ENCODE measurements at places on chromosomes 1 and 21.

- no peak for DNase-seq
These were observed 1348.4 kb downstream of the NCAM2 start for GRCh38 chr21:22346576-22346975.

DNA sequence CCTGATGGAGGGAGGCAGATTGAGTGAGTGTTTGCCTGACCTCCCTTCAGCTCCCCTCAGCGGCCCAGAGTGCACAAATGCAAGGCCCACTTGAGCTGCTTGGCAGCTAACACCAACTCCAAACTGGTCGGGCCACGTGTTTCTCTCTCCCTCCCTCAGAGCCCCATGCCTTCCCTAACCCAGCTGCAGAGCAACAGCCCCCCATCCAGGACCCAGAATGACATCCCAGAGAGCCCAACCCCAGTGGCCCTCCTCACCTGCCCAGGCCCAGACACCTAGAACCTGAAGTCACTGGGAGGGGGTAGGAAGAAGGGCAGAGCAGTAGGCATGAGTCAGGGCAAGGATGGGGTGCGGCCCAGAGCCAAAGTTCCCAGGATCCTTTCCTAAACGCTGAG, 789 bp upstream of the S100A14 start:
- peak; percentile 29 for DNase-seq

GRCh38 chr1:64519901-64520300, 50.0 kb downstream of the CACHD1 start:
- DNase-seq, result no peak

GRCh38 chr1:100968621-100969020, 57.0 kb downstream of the DPH5 start:
- no peak for DNase-seq

DNA sequence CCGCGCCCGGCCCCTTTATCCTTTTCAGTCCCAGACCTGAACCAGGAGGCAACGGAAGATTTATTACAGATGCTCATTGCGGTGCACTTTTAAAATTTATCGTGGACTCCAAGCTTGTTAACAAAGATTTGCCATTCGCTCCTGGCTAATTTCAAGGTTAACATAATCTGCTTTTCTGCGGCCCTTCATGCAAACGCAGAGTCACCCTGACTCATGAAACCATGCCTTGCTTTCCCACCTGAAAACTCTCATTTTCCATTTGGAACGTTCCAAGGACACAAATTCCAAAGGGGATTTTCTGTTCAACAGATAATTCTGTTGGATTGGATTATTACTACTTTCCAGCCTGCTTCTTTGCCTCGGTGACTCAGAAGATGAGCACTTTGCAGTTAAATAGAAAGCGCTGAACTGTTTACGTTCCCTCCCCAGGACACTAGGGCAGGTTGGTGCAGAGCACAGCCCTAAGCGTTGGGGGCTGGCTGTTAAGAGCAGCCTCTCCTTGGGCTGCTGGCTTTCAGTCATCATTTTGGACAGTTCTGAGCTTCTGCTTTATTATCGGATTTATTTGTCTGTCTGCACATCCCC, 51.1 kb downstream of the CD247 start:
- no peak for DNase-seq

- DNase-seq, result no peak
These were observed 1.9 kb downstream of the ZBTB48 start for GRCh38 chr1:6581561-6582305.

- no peak for DNase-seq
These were observed 675.5 kb upstream of the CXADR start for GRCh38 chr21:16837321-16837720.

GRCh38 chr1:209064850-209065706, 518.4 kb upstream of the CAMK1G start:
- DNase-seq, result no peak

- no peak for DNase-seq
These were observed 7.6 kb downstream of the LAPTM5 start for GRCh38 chr1:30749691-30750583.

DNA sequence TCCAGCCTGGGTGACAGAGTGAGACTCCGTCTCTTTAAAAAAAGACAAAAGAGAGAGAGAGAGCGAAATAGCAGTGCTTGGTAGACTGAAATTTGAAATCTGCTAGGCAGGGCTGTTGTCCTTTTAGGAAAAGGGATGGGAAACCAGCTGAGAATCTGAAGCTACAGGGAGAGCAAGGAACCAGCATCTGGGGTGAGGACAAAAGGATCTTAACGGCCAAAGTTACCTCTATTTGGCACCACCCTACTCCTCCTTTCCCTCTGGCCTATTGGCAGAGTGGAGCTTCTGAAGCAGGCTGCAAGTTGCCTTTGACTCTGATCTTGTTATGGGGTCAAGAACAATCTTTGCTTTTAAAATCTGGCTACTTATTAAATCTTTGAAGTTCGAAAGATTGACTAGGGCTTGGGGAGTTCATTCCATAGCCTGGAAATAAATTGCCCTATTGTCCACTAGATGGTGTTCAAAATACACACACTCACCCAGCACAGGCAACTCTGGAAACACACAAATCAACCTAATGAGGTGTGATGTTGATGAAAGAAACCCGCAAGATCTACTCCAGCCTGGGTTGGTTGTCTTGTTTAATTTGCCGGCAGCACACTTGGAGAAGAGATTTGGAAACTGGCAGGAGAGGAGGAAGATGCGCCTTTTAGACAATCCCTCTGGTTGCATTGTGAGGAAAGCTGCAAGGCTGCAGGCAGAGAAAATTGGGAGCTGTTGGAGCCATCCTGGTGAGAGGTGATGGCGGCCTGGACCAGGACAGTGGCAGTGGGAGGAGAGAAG, 16.5 kb upstream of the PARP1 start:
- DNase-seq, result no peak

DNA sequence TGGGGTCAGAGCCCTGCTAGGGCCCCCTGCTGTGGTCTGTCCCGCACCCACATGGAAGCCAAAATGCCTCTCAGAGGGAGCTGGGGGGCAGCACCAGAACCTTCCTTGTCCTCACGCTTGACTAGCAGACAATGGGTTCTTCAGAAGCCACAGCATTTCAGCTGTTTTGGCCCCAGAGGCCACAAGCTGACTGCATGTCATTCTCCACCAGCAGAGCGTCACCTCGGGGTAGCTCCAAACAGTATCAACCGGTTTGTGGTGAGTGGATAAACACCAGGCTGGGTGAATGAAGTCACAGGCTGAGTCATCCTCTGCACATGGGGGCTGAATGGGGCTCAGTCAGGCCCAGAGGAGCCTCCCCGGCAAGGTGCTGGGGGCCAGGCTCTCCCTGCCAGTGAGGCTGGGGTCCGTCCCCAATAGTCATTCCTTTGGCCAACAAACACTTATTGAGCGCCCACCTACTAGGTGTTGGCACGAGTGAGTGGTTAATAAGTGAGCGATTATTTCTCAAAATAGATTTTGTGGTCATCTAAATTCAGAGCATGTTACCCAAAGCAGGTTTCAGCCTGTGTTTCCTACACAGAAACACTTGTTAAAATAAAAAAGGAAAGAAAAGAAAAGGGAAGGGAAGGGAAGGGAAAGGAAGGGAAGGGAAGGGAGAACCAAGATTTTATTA, 9.1 kb downstream of the OLIG1 start:
- DNase-seq, result no peak

- no peak for DNase-seq
These were observed 27.0 kb upstream of the TRAPPC10 start for GRCh38 chr21:43984905-43985689.

- no peak for DNase-seq
These were observed 35.2 kb downstream of the RGL1 start for GRCh38 chr1:183840140-183840539.

DNA sequence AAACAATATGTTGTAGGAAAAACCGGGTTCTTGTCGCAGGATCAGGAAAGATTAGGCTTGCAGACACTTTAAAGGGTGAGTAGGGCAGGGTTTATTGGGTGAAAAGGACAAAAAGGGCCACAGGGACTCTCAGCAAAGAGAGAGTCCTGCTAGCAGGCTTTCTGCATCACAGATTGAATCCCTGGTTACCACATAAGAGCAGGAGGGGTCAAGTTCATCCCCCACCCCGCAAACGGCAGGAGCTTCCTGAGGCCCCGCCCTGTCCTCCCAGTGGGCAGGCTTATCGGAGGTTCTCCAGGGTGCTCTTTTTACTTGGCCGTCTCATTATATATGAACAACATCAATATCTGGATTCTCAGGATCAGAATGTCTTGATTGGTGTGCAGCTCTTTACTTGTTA, 47.7 kb downstream of the SYCP1 start:
- no peak for DNase-seq

DNA sequence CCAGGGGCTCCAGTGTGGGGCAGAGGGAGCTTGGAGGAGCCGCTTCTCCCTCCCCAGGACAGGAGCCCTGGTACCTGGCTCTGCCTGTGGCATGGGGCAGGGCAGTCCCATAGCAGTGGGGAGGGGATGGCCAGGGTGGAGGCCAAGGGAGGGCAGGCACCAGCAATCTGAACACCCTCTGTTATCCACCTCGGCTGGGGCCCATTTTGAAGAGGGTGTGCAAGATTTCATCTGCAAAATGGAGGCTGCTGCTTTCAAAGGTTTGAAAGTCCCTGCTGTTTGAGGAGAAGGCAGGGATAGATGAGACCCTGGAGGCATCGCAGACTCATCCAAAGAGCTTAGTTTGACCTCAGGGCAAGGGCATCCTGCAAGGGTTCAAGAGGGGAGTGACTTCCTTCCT, 15.2 kb upstream of the TMPRSS2 start:
- no peak for DNase-seq

- DNase-seq, result no peak
These were observed 46.1 kb downstream of the ECE1 start for GRCh38 chr1:21244154-21244553.

DNA sequence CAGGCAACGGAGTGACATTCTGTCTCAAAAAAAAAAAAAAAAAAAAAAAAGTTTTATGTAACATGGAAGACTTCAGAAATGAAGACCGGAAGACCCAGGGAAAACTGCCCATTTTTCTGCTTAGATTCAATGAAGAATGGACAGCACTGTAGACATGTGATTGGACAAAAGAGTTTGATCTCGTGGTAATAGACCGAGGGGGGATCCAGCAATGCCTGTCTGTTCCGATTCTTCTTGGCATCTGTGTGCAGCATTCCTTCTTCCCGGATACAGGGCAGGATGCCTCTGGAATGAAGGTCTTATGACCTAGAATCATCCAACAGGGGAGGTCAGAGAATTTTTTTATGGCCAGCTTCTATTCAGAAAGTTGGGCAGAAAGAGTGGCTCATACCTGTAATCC, 5.6 kb upstream of the LYST start:
- no peak for DNase-seq

DNA sequence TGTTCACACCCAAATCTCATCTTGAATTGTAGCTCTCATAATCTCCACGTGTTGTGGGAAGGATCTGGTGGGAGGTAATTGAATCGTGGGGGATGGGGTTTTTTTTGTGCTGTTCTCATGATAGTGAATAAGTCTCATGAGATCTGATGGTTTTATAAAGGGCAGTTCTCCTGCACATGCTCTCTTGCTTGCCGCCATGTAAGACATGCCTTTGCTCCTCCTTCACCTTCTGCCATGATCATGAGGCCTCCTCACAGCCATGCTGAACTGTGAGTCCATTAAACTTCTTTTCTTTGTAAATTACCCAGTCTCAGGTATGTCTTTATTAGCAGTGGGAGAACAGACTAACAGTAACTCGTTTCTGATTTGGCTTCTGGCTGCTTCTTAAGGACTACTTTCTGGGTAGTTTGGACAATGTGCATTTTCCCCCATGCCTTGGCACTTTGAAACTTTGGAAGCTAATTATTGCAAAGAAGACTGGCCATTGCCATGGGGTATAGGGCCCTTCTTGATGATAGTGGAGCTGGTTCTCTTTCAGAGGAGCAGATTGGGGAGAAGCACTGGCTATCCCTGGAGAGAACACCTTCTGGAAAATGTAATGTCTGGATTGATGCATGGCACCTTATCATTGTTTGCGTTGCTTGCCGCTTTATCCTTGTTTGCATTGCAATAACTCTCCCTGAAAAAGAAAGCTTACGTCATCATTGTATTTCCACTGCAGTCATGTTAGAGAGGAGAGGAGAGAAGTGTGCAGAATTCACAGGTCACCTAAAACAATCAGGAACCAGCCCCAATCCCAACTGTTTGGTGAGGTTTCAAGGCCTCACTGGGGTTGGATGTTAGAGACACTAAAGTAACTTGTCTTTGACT, 5.9 kb downstream of the CNIH3 start:
- DNase-seq, result peak; percentile 52

GRCh38 chr1:190196020-190196419, 281.6 kb downstream of the BRINP3 start:
- no peak for DNase-seq

GRCh38 chr1:212712451-212713303, 13.0 kb upstream of the BATF3 start:
- no peak for DNase-seq

- no peak for DNase-seq
These were observed 65.8 kb upstream of the KLHDC7A start for GRCh38 chr1:18414872-18415447.

DNA sequence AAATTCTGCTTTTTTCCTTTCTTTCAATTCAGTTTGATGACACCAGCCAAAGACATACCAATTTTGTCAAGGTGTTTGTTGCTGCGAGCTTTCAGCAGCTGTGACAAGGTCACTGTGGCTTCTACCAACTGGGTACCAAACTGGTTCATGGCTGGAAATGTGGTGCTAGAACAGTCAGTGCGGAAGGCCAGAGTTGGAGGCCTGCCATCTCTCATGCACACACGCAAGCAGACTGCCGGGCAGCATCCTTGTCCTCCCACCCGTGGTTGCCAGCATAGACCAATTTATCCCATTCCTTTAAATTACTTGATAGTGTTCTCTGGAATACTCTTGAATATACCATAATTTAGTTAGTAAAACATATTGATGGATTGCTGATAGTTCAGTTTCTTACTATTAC, 79.9 kb upstream of the GPR52 start:
- DNase-seq, result no peak
